BJ (cell line): ENCODE measurements at places on chromosomes 2 and 18.

DNA sequence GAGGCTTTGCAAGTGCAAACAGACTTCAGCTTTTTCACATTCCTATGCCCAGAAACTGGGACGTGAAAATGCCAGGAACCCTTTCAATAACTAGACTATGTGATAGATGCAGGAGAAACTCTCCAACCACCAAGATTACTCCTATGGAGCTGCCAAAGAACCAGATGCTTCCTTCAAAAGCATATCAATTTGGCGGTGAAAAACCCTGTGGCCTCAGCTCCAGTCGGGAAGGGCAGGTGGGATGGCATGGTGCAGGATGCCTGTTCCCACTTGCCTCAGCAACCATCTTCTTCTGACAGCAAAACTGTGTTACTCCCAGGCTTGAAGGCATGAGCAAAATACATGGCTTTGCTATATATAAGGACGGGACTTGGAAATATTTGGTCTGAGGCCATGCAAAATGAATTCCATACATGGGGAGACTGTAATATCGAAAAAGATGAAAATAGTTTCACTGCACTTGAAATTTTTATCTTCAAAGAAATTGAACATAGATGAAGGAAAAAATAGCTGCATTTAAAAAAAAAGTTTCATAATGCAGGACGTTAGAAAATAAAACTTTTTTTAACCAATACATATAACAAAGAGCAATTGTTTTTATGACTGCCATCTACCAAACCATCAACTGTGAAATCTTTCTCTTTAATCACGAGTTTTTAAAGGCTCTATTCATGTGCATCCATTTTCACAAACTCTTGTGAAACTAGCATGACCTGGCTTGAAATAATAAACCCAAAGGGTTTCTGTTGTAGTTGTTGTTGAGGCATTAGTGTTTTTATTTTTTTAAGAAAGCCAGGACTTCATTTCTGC lies 99.1 kb downstream of the AFF3 start:
- no peak for DNase-seq

GRCh38 chr2:110783196-110783873 lies 51.0 kb downstream of the ACOXL start:
- DNase-seq, result no peak

DNA sequence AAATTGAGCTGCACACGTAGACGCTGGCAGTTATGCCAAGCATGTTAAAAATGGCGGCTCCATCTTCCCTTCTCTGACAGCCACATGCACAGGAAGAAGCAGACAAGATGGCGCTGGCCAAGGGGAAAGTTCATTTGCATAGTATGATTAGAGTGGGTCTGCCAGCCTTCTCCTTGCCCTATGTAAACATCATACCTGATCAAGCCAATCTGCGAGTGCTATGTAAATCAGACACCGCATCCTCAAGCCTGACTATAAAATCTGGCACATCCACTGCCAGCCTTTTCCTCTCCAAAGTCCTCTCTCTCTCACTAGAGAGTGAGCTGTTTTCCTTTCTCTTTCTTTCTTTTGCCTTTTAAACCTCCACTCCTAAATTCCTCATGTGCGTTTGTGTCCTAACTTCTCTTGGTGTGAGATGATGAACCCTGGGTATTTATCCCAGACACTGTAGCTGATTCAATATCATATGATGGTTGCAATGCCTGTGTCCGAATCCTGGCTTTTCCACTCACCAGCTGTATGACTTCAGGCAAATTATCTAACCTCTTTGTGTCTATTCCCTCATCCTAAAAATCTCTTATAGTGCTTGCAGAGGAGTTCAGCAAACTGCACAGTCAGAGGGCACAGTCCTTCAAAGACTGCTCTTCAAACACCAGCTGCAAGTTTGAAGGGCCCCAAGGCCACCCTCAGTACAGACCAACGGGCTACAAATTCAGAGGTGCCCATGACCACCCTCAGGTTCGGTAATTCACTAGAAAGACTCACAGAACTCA lies 39.3 kb upstream of the ITSN2 start:
- no peak for DNase-seq

DNA sequence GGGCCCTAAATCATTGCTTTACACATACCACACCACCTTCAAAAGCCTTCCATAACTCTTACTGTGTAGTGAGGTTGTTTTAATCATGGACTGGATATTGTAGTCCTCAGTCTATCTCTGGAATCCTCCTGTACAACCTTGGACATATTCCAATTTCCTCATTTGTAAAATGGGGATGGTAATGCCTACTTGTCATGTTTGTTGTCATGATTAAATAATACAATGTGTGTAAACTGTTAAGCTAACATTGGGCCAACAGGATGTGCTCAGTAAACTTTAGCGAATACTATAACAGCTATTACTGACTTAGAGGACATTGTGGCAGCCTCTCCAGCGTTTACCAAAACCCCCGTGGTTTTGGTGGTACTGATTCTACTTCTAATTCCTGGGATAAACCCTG lies 74.7 kb upstream of the PTPRM start:
- no peak for DNase-seq

GRCh38 chr18:70499218-70499691 lies 210.4 kb downstream of the SOCS6 start:
- no peak for DNase-seq

GRCh38 chr2:159891917-159892730 lies 94.1 kb upstream of the CD302 start:
- peak; percentile 46 for DNase-seq

DNA sequence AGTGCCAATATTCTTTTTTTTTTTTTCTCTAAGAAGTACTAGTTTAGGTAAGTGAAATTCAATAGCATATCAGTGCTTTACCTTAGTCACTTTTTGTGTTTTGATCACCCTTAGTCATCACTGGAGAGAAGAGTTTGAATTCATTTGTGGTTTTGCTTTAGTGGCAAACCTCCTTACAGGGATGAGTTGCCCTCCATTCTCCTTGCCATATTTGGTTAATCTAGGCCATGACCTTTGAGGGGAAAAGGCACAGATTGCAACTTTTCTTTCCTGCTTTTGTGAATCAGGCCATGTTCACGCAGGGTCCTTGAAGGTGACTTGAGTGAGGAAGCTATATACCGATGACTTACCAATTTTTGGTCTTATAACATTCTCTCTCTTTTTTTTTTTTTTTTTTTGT lies 34.4 kb downstream of the PLEKHA3 start:
- no peak for DNase-seq

GRCh38 chr18:79384151-79384807 lies 11.5 kb upstream of the NFATC1 start:
- DNase-seq, result no peak

- no peak for DNase-seq
Observed at GRCh38 chr2:121682396-121683298, 33.4 kb upstream of the CLASP1 start.

DNA sequence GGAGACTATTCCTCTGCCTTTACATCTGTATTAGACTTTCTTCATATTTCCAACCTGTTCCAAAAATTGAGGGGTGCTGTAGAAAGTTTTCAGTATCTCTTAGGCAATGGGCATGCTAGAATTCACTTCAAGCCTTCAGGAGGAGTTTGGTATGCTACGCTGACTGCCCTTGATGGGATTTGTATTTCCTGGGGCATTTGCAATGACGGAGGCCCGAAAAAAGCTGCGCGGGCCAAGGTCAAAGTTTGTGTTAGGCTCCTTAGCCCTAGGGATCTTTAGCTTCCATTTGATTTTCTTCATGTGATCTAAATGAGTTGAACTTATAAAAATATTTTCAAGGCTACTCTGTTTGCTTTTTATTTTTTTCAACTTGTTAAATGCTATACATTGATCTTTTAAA lies 5.1 kb downstream of the CPS1 start:
- no peak for DNase-seq

DNA sequence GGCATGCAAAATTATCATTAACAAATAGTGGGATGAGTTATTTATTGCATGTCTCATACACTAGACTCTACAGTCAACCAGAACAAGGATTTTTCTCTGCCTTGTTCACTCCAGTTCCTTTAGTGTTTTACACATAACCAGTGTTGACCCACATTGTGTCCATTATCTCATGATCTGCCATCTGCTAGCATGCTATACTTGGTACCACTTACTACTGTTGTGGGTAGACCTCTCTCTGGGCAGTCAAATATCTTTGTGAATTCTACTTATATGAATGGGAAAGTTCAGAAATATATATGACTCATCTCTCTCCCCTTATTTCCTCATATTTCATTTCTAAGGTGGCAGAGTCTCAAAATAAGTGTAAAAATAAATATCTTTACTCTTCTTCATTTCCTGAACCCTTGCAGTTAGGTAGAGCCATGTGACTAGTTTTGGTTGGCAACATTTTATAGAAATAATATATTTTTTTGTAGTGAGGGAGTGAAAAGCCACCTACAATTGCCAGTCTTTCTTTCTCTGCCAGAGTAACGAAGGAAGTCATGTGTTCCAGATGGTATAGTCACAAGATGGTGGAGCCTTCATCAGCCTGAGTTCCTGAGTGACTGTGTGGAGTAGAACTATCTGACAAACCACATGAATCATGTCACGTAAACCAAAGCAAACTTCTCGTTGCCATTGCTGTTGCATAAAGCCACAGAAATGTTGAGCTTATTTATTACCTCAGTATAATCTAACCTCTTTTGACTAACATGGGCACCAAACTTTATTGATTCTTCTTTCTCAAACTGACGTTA lies 704.0 kb downstream of the RNF144A start:
- no peak for DNase-seq

DNA sequence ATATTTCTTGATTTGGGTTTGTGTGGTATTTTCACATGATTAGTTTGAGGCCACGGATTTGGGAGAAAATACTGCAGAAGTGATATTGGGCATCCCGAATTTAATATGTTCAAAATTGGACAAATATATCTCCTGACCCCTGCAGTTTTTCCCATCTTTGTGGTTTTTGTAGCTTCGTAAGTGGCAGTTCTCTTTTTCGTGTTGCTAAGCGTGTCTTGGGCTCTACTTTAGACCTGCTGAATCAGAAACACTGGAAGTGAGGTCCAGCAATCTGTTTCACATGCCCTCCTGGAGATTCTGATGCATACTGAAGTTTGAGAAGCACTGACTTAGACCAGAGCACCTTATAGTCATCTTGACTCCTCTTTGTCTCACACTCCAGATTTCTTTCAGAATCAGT lies 98.3 kb downstream of the EPB41L5 start:
- DNase-seq, result no peak

DNA sequence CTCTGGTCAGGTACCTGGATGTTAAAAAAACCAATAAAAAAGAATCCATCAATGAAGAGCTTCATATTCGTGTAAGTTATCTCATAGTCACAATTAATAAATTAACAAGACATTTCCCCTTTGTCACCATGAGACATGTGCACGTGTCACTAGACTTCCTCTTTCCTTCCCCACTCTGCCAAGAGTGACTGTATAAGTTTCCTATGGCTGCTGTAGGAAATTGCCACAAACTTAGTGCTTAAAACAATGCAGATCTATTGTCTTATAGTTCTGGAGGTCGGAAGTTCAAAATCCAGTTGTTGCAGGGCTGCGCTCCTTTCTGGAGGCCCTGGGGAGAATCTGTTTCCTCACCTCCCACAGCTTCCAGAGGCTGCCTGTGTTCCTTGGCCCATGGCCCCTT lies 35.8 kb downstream of the SLC9A4 start:
- DNase-seq, result no peak

- no peak for DNase-seq
Observed at GRCh38 chr2:232236200-232236599, 142.4 kb upstream of the ALPP start.

DNA sequence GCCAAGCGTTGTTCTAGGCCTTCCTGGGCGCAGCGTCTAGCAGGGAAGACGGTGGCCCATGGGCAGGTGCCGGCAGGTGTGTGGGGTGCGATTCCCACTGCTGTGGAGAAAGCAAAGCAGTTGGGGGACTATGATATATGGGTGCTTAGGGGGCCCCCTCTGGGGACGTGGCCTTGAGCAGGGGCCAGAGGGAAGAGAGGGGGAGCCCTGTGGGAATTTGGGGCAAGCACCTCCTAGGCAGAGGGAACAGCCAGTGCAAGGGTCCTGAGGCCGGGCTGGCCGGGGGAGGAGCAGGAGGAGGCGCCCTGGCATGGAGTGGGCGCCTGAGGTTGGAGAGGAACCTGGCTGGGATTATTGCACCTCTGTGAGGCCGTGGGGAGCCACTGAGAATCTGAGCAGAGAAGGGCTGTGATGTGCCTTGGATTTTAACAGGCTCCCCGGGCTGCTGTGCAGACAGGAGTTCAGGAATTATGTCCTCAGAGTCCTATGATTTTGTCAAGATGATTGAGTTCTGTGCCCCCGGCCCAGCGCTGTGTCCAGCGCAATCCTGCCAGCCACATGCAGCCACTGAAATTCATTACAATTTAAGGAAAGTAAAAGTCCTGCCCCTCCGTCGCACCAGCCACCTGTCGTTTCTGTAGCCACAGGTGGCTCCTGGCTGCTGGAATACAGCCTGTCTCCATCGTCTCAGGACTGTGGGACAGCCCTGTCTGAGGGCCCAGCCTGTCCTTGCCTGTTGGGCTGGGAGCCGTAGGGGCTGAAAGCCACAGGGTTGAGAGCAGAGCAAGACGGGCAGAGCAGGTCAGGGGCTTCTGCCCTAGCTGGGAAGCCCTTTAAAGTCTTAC lies 9.1 kb upstream of the KLHL30 start:
- no peak for DNase-seq

DNA sequence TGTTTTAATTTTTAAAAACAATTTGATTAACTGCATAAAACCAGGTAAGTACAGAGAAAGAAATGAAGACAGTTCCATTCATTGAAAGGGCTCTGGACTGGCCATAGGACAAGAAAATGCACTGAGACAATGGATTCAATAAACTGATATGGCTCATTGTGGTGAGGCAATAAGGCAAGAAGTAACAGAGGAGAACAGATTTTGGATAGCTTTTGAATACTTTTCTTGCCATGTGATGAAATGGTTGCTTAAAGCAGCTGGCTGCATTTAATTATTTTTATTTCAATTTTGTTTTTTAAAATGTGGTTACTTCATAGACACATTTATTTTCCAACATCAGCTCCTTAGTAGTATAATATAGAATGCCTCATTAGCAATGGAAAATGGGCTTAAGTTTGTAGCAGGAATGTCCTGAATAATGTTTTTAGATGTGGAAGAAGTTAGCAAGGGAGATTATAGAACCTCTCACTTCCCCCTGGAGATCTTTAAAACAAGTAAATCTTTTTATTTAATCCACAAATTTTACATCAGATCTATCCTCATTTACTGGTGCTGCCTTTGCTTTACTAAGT lies 646.9 kb upstream of the ZEB2 start:
- no peak for DNase-seq

GRCh38 chr2:135030826-135031225 lies 16.4 kb downstream of the MAP3K19 start:
- no peak for DNase-seq

- no peak for DNase-seq
Observed at GRCh38 chr2:142980246-142981068, 103.0 kb downstream of the KYNU start.

- DNase-seq, result no peak
Observed at GRCh38 chr18:25351777-25352628, at the start of gene ZNF521. Gene ZNF521 (minus strand): TSS chr18:25352166. CDS start chr18:25350946, 1,220 bp downstream.
